Stimulated activated CD4-positive, alpha-beta T cell treated with anti-CD3 and anti-CD28 coated beads, Interleukin-15, amount 100 ng/mL, for 1 hour (primary cell): ENCODE measurements at places on chromosomes 16 and 17.

DNA sequence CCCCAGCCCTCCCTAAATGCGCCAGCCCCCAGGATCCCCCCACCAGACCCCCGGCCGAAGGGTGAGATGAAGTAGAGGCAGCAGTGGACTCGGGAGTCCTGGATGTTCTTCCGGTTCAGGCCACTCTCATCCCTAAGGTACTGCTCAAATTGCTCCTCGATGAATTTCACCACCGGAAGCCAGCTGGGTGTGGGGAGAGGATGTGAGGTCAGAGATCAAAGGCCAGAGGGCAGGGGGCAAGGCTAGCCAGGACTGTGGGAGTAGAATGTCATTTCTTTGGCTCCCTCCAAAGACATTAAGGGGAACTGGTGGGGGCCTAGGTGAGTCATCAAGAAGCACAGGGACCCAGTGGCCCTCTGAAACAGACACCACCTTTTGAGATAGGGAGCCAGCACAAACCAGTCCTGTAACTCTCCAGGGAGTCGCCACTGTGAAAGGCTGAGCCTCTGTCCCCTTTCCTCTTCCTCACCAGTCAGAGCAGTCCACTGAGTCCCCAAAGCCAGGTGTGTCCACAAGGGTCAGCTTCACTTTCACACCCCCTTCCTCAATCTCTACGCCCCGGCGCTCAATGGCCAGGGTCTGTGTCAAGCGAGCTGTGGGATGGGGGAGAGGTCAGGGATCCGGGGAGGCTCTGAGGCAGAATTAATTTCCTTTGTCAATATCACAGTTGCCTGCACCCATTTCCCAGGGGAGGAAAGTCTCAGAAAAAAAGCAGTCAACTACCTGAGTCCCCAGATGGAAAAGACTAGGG is 895 bp downstream of the SEPTIN1 start:
- no peak for DNase-seq

GRCh38 chr17:49312722-49313121 is 49.3 kb downstream of the ZNF652 start:
- no peak for DNase-seq

- DNase-seq: no peak
Observed at GRCh38 chr16:87334651-87335624, 17.7 kb upstream of the C16orf95 start.

- no peak for DNase-seq
Observed at GRCh38 chr16:73067671-73068540, 20.0 kb upstream of the ZFHX3 start.

DNA sequence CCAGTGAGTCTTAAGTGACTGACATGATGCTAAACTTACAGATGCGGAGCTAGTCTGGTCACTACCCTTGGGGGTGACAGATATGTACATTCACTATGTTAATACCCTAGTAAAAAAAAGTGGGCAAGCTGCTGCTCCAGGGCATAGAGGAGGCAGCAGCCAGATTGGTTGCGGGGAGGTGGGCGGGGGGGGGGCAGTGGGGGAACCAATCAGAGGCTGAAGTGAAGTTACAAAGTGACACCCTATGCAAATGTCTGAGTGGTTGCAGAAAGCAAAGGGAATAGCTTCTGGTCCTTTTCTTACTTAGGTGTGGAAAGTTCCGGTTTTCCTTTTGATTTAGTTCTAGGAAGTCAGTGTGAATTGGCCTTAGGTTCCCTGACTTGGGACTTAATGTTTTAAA is 12.1 kb downstream of the NDEL1 start:
- DNase-seq: no peak
